ENCODE measurements at places on chromosomes 7 and 10. TPM values are rescaled to one million over a fixed set of nuclear protein-coding genes. Genes with fewer than 3 reads are reported as not detected.

Gene CEP55
- polyA plus RNA-seq, result 6.8 TPM

Gene SPDYE6
- 4.3 TPM for polyA plus RNA-seq

Gene TMEM236
- polyA plus RNA-seq, result 34.3 TPM

Gene PSD
- polyA plus RNA-seq, result 62.0 TPM

Gene ASB10
- not detected for polyA plus RNA-seq

Gene TDRD1
- polyA plus RNA-seq, result 0.22 TPM

Gene ASZ1
- polyA plus RNA-seq, result not detected

DNA sequence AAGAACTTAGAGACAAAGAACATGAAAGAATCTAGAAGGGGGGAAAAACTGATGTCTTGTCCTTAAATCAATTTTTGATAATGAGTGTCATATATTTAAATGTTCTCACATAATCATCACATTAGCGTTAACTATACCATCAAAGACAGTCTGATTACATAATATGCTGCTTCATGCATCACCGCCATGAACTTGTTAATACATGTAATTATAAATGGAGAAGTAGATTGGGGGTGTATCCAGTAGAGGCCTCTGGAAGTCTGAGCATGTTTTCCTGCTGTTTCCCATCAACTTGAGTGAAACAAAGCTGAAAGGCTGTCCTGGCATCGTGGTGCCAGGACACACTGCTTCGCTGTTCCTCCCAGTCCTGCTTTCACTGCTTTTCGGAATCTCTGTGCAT lies 48.2 kb downstream of the PRLHR start:
- no peak for DNase-seq

DNA sequence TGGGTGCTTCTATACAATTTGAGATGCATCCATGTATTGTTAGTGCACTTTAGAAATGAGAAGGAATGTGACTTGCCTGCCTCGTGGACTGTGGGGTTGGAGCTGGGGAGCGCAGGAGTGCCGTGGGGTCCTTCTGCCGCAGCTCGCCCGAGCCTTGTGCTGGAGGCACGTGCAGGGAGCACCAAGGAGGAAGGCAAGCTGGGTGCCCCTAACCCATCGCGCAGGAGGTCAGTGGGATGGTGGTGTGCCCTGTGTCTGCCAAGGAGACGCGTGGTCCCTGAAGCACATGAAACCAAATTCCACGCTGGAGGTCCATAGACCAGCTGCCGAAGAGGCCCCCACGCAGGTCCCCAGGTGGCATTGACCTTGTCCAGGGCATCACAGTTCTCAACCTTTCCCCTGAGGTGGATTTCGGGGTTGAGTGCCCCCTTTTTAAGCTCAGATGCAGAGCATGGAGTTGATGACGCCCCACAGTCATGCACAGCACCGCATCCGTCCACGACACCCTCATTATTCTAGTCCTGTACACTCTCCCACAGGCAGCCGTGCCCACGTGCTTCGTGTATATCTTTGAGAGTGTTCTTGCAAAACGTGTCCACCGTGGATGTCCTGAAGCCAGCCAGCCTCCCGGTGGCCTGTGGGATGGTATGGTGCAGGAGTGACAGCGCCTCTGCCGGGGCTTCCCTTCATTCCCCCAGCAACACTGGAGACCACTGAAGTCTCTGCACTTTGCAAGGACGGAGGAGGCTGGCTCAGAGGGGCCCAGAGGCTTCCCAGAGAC lies 35.5 kb downstream of the FKBP6 start:
- no peak for DNase-seq

DNA sequence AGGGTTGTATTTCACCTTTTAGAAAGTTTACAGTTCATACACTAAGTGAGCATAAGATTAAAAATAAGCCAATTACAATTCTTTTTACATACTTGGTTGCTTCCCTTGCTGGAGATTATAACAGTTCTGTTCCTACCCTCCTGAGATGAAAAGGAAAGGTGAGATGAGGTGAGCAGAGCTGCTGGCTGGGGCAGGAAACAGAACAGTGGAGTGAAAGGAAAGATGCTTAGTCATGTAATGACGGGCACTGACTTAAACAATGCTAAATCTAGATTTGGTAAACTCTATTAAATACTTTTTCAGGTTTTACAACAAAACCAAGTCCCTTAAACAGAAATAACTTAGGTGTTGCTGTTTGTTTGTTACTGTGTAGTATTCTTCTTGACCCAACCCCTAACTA lies 19.9 kb upstream of the ZEB1 start:
- no peak for DNase-seq

DNA sequence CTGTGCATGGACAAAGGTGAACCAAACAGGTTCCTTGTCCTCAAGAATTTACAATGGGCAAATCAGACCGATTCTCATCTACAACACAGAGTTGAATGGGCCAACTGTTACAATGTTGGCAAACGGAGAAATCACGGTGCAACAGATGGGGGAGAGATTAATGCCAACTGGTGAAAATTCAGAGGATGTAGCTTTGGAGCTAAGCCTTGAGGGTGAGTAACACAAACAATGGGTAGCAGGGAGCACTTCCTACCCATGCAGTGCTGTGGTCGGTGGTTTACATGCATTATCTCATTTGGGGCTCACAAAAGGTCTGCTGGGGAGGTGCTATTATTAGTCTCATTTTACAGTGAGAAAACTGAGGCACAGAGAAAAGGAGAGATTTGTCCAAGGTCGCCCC lies 902 bp upstream of the NFE2L3 start:
- DNase-seq, result no peak

DNA sequence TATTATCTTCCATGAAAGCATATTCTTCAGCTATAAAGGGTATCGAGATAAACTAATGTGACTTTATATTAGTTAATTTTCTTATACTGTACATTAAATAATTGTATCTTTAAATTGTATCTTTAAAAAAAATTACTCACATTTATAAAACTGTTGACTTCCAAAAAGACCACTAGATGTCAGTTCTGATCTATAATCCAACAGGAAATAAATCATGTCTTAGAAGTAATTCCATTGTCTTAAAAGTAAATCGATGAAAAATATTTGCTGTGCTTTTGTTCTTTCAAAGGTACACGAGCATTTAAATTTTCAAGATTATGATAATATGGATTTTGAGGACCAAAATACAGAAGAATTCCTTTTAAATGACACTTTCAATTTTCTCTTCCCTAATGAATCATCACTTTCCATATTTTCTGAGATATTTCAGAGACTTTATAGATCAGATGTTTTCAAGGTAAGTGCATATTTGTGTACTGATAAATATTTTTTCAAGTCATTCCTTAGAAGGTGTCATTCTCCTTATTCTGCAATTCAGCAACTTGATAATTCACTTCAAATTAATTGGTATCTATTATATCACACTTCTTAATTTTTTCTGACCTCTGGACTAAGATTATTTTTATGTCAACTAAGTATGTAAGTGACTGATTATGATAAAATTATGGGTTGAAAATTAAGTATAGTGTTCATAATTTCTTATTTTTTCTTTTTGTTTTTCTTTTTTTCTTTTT lies 138.5 kb downstream of the CPED1 start:
- no peak for DNase-seq

DNA sequence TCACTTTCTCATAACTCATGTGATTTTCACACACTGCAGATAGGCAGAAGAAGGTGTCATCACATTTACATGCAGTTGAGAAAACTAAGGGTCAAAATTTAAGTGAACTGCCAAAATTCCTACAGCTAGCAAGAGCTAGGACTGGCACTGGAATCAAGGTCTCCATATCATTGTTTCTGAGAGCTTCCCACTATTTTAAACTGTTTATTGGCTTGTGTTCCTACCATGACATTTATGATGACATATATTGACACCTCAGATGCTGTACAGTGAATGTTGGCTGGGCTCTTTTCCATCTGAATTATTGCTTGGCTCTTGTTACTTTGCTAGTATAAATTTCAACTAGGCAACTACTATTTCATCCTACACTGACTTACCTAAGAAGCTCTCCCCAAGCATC lies 2.0 kb downstream of the THSD7A start:
- no peak for DNase-seq

DNA sequence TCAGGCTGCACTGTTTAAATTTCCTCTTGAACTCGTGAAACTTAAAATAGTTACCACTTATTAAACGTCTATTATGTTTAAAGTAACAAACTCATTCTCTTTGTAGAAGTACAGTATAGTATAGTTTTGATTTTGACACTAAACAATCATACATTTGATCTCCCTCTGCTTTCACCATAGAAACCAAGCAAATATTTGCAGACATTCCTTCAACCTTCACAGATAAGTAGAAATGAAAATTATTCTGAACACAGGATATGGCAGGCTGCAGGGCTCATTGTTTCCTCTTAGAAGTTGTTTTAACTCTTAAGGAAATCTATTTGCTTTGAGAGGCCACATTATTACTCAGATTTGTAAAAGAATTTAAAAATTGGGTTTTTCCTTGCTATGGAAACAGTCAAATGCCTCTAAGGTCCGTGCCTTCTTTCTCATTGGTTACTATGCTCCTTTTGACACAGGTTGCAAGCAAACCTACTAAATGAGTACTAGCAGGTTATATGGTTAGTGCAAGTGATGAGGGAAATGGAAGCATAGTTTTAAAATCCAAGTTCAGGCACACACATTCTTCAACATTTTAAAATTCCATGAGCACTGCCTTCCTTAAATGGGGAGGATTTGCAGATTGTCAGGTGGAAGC lies 92.8 kb upstream of the FAM133B start:
- no peak for DNase-seq

- peak; percentile 43 for DNase-seq
Observed at GRCh38 chr7:86939197-86939814, 120.1 kb downstream of the ELAPOR2 start.

DNA sequence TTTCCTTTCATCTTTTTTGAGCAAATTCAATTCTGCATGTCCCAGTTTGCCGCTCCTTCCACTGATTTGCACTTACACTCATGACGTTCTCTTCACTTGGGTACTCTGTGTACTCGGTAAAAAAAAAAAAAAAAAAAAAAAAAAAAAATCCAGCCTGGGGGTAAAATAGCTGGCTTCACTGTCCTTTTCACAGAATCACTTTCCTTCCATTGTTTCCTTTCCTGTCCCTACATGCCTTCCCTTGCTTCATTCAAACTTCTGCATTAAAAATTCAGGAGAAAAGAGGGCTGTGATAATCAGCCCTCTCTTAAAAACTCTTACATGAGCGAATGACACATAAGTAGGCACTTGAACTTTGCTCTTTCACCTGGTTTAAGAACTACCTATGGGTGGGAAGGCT lies 8.7 kb downstream of the ANKRD1 start:
- no peak for DNase-seq

GRCh38 chr7:91463330-91463729 lies 199.1 kb downstream of the FZD1 start:
- DNase-seq, result no peak

DNA sequence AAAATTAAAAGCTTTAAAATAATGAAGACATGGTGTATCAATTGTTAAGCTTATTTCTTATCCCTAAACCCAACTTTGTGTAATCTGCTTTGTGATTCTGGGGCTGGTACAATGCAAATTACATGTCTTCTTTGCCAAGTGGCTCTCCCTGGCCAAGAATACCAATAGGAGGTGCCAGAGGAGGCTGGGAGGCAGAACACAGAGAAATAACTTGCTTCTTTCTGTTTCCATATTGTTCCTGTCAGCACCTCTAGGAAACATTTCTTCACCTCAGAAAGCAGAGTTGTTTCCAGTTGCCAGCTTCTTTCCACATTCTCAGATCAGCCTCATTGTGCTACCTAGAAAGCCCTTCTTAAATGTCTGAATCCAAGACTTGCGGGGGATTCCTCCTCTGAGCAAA lies 174.4 kb downstream of the MDFIC start:
- no peak for DNase-seq

DNA sequence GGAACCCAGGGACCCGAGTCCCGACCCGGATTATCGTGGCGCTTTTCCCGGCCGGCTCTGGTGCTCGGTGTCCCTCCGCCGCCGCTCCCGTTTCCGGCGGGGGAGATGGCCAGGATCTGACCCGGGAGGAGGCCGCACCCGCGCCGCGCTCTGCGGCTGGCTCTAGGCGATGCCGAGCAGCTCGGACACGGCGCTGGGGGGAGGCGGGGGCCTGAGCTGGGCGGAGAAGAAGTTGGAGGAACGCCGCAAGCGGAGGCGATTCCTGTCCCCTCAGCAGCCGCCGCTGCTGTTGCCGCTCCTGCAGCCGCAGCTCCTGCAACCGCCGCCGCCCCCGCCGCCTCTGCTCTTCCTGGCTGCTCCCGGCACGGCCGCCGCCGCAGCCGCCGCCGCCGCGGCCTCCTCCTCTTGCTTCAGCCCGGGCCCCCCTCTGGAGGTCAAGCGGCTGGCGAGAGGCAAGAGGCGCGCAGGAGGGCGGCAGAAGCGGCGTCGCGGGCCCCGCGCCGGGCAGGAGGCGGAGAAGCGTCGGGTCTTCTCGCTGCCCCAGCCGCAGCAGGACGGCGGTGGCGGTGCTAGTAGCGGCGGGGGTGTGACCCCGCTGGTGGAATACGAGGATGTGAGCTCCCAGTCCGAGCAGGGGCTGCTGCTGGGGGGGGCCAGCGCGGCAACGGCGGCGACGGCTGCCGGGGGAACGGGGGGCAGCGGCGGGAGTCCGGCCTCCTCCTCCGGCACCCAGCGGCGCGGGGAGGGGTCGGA lies 593 bp downstream of the CDK13 start:
- peak; percentile 28 for DNase-seq

- DNase-seq, result no peak
Observed at GRCh38 chr10:90352288-90352687, 505.6 kb downstream of the HTR7 start.

DNA sequence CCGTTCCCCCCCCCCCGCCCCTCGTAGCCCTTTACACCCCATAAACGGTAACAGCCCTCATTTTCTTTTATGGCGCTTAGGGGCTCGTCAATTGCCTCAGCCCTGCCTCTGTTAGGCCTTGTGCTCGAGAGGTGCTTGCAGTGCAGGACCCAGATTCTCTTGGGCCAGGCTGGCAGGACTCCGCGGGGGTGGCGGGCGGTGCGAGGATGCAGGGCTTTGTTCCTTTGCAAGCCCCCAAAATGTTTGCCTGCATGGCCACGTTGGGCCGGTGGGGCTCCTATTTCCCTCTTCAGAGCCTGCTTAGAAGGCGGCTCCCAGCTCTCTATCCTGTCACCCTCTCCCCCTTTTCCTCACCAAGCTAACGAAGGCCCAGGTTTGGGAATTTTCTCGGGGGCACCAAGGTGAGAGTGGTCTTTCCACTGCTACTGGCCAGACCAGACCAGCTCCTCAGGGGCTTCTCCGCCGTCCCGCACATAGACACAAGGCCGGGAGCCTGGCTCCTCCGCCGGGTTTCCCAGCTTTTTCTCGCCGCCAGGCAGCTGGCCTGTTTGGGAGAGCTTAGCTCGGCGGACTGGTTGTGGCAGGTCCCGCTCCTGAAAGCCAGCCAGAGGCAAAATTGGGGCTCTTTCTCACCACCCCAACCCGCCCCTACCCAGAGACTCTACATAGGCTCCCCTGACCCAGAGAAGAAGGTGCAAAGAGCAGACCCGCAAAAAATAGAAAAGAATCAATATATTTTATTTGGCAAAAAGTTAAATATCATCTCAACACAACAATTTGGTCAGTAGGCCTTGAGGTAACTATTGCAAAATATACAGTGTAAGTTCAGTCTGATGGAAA lies 3.4 kb downstream of the HOXA9 start:
- DNase-seq, result no peak

- DNase-seq, result peak; percentile 82
Observed at GRCh38 chr10:43304687-43305333, 37.9 kb upstream of the RASGEF1A start.
